Right hindlimb (tissue), 1 donor: ENCODE measurements at places on chromosomes 6 and 20.
A peak's percentile ranks its signal among the peaks of the same experiment; 100 is the strongest.

GRCh38 chr6:14455876-14456648, 338.5 kb downstream of the CD83 start:
- DNase-seq: no peak

GRCh38 chr20:59818911-59819310, 114.5 kb downstream of the SYCP2 start:
- DNase-seq: no peak

DNA sequence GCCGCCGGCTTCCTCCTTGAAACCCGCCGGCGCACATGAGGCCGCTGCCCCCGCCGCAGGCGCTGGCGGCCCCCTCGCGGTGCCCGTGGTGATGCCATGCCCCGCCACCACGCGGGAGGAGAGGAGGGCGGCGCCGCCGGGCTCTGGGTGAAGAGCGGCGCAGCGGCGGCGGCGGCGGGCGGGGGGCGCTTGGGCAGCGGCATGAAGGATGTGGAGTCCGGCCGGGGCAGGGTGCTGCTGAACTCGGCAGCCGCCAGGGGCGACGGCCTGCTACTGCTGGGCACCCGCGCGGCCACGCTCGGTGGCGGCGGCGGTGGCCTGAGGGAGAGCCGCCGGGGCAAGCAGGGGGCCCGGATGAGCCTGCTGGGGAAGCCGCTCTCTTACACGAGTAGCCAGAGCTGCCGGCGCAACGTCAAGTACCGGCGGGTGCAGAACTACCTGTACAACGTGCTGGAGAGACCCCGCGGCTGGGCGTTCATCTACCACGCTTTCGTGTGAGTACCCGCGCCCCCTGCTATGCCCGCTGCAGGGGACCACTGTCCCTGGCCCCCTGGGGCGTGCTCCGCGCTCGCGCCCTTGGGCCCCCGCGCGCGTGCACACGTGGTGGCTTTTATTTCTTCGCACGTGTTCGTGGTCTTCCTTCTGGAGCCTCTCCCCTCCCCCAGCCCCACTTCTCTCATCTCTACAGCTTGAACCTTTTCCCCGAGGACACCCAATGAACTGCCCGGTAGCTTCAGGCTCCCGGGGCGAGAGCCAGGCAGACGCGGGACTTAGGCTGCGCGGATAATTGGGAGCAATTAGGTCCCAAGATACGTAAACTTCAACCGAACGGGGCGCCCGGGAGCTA, 453 bp downstream of the KCNQ5 start:
- peak; percentile 65 for DNase-seq

DNA sequence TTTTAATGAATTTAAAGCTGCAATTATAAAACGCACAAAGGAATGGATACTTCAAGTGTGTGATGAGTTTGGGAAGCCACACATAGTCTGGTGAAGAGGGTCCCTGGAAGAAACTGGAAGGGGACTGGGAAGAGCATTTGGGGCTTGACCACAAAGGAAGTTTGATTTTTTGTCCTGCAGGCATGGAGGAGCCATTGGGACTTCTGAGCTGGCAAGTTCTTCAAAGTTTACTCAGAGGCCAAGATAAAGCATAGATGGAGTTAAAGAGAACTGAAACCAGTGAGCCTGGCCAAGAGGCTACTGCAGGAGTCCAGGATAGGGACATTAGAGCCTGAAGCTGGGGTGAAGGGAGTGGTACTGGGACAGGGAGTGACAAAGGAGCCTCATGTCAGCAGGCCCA, 95.0 kb downstream of the AIG1 start:
- DNase-seq: no peak

GRCh38 chr6:9484686-9485085, 930.2 kb downstream of the TFAP2A start:
- DNase-seq: no peak

- DNase-seq: peak; percentile 79
Measured at GRCh38 chr6:84774157-84774984, 10.0 kb upstream of the TBX18 start.
